K562 (cell line): ENCODE measurements at places on chromosomes 2 and 18.

GRCh38 chr2:62340994-62341484 lies 145.1 kb downstream of the B3GNT2 start:
- DNase-seq = no peak

GRCh38 chr2:44974064-44974715 lies 32.7 kb downstream of the SIX3 start:
- peak; percentile 59 for DNase-seq

DNA sequence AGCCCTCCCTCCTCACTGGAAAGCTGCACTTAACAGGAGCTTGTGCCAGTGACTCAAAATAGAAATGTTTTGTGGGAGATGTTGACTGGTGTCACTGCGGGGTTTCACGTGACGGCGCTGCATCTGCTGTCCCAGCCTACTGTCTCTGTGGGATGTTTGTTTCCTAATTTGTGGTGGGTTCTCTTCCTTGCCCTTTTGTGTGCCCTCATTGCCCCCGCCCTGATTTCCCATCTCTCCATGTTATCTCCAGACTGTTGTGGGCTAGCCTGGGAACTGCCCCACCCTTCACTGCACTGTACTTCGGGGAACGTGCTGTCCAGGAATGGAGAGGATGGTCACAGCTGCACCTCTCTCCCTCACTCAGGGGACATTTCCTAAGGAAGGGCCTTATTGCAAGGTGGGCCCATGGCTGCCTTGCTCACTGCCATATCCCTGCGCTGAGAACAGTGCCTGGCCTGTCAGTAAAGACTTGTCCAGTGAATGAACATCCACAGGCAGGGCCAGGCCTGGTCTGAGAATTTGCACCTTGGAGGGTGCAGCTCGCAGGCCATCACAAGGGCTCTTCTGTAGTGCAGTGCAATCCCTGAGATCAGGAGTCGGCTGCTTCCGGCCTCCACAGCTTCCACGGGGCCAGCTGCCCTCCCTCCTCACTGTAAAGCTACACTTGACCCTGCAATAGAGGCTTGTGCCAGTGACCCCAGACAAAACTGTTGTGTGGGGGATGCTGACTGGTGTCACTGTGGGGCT lies 18.1 kb downstream of the ZAP70 start:
- DNase-seq = no peak

- no peak for DNase-seq
These were observed 59.7 kb downstream of the TTC32 start for GRCh38 chr2:19841918-19842693.

DNA sequence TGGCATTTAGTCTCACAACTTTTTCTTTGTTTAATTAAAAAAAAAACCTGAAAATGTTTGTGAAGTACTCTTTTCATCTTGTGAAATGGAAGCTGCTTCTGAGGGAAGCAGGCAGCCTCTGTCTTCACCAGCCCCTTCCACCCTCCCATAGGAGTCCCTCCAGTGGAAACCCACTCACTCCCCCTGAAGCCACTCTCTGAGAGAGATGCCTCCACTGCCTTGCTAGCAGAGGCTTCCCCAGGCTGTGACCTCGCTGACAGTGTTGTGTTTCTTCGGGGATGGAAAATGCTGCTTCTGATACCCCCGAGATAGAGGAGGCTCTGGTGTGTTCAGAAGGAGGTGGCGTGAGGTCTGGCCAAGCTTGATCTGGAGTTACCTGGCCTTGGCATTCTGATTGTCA lies 59.9 kb downstream of the SH3RF3 start:
- DNase-seq = no peak

DNA sequence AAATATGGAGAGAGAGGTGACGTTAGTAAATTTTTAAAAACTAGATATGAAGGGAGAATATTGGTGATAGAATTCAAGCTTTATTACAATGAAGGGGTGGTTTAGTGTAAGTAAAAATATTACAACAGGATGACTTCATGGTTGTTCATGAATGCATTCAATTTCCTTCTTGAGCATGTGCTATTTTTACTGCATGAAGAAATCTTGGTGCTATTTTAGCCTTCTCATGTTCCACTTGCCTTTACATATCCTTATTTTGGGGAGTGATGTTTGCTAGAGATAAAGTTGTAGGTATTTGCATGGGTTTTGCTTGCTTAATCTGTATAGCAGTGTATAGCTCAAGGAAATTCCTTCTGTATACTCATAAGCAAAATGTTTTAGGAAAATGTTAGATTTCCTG lies 195.0 kb upstream of the MMADHC start:
- DNase-seq = no peak

DNA sequence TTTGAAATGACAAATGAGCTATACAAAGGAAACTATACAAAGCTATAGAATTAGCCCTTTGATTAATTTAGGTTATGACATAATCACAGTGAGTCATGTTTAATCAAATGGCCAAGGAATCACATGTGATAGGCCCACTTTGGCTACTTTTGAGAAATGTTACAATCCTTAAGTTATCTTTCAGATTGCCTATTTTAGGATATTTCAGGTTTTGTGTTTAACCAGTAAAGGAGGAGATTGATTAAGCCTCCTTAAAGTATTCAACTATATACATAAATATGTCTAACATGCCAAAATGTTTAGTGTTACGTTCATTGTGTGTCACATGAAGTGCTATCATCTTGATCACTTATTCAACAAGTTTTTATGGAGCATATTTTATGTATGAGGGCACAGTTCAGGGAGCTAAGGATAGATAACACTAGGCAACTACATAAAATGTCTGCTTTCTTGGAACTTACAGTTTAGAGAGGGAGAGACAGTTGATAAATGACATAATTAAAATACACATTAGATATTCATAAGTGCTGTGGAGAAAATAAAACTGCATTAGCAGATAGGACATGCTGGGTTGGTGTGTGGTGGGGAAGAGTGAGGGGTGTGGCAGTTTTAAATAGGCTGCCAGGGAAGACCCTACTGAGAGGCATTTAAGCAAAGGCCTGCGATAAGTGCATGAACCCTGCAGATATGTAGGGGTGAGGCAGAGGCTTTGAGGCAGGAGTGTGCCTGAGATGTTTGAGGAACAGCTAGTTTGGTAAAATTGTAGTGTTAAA lies 77.2 kb downstream of the LTBP1 start:
- DNase-seq = peak; percentile 36

- no peak for DNase-seq
These were observed 6.5 kb downstream of the PLEK start for GRCh38 chr2:68371581-68371980.

GRCh38 chr18:10040287-10041011 lies 126.6 kb downstream of the VAPA start:
- DNase-seq = no peak

DNA sequence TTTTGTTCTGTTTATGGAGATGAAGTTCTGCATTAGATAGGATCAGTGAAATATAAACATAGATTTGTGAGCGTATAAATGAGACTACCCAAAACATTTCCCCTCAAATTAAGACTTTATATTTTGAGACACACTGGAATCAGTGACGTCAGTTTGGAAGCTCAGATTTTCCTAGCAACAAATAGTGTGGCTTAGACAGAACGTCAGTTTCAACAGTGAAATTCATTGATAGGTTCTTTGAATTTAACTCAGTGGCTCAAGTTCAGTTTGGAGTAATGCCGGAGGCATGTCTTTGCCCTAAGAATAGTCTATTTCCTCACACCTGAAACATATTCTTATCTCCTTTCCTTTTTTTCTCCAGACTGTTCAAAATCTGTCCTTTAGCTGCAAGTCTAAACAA lies 113.6 kb upstream of the ARHGAP15 start:
- DNase-seq = no peak

GRCh38 chr2:63692002-63692606 lies 103.3 kb downstream of the MDH1 start:
- no peak for DNase-seq

GRCh38 chr2:205696927-205697441 lies 14.7 kb downstream of the NRP2 start:
- no peak for DNase-seq

- DNase-seq = peak; percentile 6
These were observed 11.2 kb upstream of the SCYGR5 start for GRCh38 chr2:227655454-227655853.

DNA sequence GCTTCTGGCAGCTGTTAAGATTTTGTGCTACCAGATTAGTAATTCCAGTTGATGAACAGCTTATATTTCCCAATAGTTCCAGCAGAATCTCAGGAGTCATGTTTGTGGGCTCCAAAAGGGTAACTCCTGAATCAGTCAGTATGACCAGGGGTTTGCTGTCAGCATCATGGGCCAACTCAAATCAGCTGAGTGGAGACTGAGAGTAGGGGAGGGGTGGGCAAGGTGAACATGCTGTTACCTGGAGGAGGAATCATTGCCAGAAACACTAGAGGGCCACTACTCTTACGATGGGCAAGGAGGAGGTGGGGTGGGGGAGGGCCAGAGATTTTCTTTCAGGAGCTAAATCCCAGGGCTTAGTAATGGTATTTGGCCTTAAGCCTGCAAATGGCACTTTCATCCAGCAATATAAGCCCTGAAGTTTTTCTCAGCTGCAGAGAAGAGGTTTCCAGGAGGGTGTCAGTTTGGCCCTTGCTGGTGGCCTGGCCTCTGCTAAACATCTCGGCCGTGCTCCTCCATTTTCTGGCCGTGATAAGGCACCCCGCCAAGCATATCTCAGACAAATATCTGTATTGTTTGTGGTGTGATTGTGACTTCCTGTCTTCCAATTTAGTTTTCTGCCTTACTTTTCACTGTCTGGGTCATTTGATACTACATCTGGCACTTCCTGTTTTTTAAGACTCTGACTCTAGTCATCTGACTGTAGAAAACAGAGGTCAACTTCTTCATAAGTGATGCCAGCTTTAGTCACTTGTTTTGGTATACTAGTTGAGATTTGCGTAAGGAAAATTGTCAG lies 120.5 kb upstream of the CXCR4 start:
- no peak for DNase-seq

- DNase-seq = no peak
These were observed 110.8 kb downstream of the MCFD2 start for GRCh38 chr2:46804794-46805193.

DNA sequence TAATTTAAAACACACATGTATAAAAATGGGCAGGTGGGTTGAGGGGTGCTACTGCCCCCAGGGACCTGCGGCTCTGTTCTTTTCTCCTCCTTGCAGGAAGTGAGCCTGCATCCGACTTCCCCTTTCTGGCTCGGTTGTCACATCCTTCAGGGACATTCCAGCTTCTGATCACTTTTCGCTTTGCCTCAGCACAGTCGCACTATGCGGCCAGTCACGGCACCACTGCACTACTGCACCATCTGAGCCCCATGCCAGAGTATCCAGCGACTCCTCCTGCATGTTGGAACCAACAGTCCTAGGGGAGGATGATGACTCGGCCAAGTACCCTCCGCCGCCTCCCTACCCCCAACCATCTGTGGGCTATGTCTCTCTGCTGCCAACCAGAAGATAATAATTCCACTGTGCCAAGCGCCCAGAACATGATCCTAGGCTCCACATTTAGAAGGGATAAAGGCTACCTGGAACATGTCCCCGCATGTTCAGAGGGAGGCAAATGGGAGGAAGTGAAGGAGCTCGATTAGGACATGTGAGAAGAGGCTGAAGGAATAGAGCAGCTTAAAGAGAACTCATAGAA lies 17.6 kb downstream of the CDC42EP3 start:
- no peak for DNase-seq

DNA sequence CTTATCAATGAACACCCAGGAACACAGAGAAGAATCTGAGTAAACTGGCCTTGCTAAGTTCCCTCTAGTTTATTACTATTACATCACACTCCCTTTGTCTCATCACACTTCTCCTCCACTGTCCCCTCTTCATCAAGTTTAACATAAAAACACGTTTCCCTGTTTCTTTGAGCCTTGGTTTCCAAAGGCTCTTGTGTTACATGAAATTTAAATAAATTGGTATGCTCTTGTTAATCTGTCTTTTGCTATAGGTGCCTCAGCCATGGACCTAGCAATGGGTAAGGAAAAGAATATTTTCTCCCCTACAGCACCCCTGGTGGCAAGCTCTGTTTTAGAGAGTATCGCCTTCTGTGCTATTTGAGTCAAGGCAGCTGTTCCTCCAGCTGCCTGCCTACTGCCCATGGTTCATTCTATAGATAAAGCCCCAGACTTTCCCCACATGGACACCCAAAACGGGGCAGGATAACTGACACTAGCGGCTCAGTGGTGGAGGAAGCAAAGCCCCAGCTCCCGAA lies 31.8 kb downstream of the TGIF1 start:
- DNase-seq = peak; percentile 76
